ENCODE measurements at places on chromosomes 11 and 22. TPM values are rescaled to one million over a fixed set of nuclear protein-coding genes. Genes with fewer than 3 reads are reported as not detected.

- DNase-seq, result no peak
Measured at GRCh38 chr11:43947003-43947500, 4.6 kb downstream of the C11orf96 start.

DNA sequence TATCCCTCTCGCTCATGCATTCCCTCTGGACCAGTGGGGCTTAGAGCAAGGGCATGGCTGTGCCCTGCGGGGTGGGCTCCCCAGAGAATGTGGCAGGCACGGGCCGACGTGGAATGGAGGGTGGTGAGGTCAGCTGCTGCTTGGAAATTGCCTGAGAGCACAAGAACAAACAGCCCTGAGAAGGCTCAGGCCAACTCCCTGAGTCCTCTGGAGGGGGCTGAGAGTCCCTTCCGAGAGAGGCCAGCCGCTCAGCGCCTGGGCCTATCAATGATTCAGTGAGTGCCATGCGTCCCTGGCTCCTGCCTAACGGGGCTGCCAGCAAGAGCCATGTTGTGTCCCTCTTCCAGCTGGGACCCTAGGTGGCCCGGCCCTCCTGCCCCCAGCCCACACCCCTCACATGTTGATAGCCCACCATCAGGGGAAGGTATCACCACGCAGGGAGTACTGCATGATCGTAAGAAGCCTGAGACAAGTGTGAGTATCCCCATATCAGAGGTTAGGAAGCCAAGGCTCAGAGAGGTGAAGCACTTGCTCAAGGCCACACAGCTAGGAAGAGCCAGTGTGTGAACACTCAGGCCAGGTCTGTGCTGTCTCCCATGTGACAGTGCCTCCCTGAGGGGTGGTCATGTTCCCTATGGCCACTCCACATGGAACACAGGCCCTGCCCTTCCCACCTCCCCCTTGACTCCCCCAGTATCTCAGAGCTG, 55.8 kb downstream of the NECTIN1 start:
- no peak for DNase-seq

The GDPD4 gene
- not detected for total RNA-seq

The TOLLIP gene
- total RNA-seq, result 37.5 TPM
